ENCODE measurements at places on chromosomes 11 and 22.
A peak's percentile ranks its signal among the peaks of the same experiment; 100 is the strongest.

GRCh38 chr11:35247428-35247827, 108.5 kb downstream of the CD44 start:
- DNase-seq = no peak

DNA sequence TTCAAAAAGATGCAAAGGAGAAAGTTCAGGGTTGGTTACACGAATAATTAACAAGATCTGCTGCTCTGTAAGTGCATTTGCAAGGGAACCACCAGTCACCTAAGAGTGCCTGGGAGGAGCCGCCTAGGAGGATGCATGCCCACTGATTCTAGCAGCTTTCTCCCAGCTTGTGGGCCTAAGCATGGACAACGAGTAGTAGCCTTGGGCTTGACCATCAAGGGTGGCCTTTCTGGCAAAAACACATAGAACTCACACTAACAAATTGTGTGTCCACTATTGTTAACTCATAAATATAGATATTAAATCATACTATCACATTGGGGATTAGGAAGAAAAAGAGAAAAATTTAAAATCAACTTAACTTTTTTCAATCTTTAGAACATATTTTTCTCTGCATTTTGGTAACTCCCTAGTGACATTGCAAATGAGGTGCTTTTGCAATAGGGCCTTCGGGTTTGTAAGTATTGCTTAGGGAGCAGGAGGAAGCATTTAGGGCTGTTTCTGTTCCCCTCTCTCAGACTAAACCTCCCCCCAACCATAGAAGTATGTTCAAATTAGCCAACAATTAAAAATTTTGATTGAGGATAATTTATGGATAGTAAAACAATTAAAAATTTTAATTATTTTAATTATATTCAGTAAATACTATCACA, 57.3 kb upstream of the CEP295 start:
- DNase-seq = no peak

- no peak for DNase-seq
Observed at GRCh38 chr11:15821451-15821850, 534.9 kb downstream of the SOX6 start.

GRCh38 chr11:12961615-12962014, 47.5 kb upstream of the RASSF10 start:
- no peak for DNase-seq

GRCh38 chr22:49992921-49993648, 19.5 kb downstream of the IL17REL start:
- DNase-seq = peak; percentile 64

DNA sequence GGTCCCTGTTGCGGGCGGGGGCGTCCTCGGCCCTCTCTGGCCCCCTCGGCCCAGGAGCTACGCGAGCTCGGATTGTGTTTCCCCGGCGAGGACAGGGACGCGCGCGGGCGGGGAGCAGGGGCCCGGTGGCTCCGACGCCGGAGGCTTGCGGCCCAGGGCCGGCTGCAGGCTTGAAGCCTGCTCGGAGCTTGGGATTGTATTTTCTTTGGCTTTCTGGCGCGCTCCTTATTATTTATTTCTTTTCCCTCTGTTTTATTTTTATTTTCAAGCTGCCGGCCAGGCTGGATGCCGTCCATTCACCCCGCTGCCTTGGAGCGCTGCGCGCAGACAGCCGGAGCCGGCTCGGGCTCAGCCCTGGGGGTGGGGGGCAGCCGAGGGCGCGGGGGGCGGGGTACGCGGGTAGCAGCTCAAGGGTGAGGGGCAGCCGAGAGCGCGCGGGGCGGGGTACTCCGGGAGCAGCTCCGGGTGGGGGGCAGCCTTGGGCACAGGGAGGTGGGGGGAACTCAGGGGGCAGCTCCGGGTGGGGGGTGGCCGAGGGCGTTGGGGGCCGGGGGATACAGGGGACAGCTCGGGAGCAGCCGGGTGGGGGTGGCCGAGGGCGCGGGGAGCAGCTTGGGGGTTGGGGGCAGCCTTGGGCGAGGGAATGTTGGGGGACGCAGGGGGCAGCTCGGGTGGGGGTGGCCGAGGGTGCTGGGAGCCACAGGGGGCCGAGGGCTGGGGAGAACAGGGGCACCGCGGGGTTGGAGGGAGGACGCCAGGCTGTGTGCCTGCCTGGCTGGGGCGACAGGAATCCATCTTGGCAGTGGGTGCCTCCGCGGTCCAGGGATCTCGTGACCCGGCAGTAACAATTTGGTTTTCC, 42.7 kb downstream of the KCNJ1 start:
- DNase-seq = no peak

- DNase-seq = no peak
Observed at GRCh38 chr11:77672264-77672663, 34.7 kb upstream of the CLNS1A start.

- DNase-seq = no peak
Observed at GRCh38 chr22:42711895-42712837, 8.5 kb downstream of the A4GALT start.

GRCh38 chr22:26542831-26543230, 30.6 kb upstream of the TFIP11 start:
- DNase-seq = no peak

DNA sequence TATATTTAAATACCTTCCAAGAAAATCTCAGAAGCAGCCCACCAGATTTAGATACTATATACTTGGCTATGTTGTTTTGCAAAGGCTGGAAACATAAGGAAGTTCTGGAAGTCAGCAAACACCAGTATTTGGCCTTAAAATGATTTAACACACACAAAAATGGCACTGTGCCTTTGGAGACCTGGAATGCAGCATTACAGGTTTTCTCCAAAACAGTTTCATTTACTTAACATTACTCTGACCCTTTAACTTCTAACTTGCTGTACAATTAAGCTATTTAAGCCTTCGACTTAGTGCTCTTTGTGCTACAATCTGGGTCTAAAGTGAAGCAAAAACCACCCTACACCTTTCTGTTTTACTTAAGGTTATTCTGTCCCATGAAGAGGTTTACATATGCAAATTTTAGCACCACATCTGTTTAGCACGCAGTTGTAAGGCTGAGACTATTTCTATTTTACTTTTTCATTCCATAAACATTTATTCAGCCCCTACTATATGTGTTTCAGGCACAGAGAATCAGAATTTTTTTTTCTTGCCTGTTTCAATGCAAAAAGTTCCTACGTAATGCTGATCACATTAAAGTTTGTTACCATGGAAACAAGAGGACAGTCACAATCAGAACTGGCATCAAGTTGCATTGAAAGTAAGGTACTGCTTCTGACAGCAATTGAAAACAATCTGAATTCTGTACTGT, 70.3 kb downstream of the MAML2 start:
- DNase-seq = no peak

GRCh38 chr11:76803023-76803422, 19.9 kb downstream of the TSKU start:
- no peak for DNase-seq

GRCh38 chr11:115637599-115638241, 133.5 kb upstream of the CADM1 start:
- no peak for DNase-seq

GRCh38 chr11:27183672-27184457, 143.2 kb downstream of the BBOX1 start:
- peak; percentile 51 for DNase-seq

DNA sequence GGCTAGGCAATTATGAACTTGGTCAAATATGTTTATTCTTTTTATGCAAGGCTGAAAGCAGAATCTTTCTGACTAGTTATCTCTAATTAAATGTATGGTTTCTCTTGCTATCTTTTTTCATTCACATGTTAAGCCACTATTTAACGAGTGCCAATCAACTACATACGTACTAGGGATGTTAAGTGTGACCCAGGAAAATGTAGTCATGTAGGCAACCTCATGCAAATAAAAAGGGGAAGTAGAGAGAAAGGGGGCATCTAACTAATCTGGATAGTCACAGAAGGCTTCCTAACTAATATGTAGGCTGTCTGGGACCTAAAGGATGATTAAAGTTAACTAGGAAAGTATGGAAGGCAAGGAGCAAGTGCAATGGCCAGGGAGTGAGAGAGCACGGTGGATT, 23.5 kb downstream of the TBRG1 start:
- DNase-seq = no peak

GRCh38 chr11:1998290-1998689, 648 bp upstream of the H19 start:
- DNase-seq = no peak

- DNase-seq = peak; percentile 30
Observed at GRCh38 chr11:118051611-118052461, 25.0 kb upstream of the TMPRSS4 start.

- no peak for DNase-seq
Observed at GRCh38 chr11:117199053-117199915, at the start of gene TAGLN. Gene TAGLN, plus strand, starts transcription at chr11:117199370. Its CDS starts 3,644 bp downstream, at chr11:117203014.

- DNase-seq = no peak
Observed at GRCh38 chr11:74366576-74366975, 31.7 kb downstream of the PGM2L1 start.

DNA sequence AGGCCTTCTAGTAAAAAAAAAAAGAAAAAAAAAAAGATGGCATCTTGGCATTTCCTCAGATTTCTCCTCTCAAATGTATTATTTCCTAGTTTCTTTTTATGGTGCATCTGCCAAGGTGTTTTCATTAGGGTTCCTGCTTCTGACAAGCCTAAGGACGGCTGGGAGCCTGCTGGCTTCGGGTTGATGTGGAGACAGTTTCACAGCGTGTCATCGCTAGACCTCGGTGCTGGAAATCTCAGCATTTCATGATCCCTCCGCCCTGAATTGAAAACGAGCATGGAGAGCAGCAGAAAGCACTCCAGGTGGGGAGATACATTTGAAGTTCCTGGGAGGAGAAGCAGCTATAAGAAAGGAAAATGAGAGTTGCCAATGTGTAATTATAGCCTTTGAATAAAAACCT, 283.9 kb upstream of the CNTN5 start:
- DNase-seq = no peak

- no peak for DNase-seq
Observed at GRCh38 chr11:119772641-119773415, 43.8 kb upstream of the NECTIN1 start.

GRCh38 chr11:77193911-77194830, 66.1 kb downstream of the MYO7A start:
- DNase-seq = no peak

- no peak for DNase-seq
Observed at GRCh38 chr22:43005106-43005505, 9.8 kb downstream of the PACSIN2 start.

- no peak for DNase-seq
Observed at GRCh38 chr11:44992774-44993173, 42.1 kb upstream of the TP53I11 start.

DNA sequence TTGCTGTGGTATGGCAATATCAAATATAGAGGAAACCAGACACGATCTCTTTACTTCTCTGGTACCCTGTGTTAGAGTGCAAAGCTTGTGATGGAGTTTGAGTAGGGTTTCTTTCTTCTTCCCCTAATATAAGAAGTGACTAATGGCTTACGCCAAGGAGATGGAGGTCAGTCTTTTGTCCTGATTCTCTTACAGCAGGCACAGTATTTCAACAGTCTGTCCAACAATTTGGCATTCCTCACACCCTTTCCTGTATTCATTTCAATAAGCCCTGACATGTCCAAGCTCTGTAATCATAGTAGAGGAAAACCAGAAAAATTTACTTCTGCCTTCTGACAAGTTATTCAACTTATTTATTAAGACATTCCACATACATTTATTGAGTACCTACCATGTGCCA, 546.2 kb downstream of the TMEM135 start:
- no peak for DNase-seq

- DNase-seq = no peak
Observed at GRCh38 chr22:35919002-35919542, 109.6 kb downstream of the RBFOX2 start.

- DNase-seq = no peak
Observed at GRCh38 chr22:18048441-18048898, 24.1 kb upstream of the MICAL3 start.

GRCh38 chr22:40951795-40952605, 822 bp downstream of the RBX1 start:
- DNase-seq = no peak

DNA sequence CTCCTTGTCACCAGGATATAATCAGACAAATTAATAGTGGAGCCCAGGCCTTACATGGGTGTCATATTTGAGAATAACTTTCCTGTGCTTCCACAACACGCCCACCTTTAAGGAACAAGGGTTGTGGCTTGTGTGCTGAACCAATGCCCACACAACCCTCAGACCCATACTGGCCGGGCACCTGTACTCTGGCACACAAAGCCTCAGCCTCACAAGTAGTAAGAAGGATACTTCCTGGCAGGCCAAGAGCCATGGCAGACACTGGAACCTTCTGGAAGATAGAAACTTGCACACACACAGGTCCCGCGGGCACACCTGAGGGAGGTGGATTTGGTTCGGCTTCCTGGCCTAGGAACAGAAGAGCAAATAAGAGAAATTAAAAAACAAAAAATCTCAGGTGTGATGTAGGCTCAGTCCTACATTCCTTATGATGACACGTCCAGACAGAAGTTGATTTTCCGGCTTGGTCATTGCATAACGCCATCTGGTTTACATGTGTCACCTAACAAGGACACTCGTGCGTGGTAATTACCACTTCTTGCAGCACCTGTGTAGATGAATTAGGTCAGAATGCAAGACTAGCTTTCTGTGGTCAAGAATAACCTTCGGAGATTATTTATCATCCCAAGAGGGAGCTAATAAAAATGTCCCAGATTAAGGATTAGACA, 5.8 kb upstream of the BRD1 start:
- DNase-seq = no peak

DNA sequence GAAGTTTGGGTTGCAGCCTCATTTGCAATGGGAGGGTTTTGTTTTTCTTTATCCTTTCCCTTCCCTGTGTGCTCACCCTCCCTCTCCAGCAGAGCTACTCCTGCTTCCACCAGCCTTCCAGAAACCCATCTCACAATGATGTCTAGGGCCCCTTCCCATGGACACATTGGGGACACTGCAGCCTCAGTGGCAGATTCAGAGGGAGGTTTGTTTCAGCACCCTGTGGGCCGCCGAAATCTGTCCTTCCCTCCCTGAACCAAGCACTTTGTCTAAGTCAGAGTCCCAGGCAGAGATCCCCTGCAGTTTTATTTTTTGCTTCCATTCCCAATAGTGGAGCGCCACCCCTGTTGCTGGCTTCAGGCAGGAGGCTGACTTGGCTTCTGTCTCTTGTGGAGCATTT, 8.6 kb upstream of the SYNGR1 start:
- no peak for DNase-seq

GRCh38 chr11:27968461-27968860, 139.5 kb downstream of the KIF18A start:
- DNase-seq = no peak

GRCh38 chr11:76054330-76054729, 152.0 kb downstream of the WNT11 start:
- no peak for DNase-seq

- peak; percentile 88 for DNase-seq
Observed at GRCh38 chr11:123233280-123233974, 38.4 kb upstream of the CLMP start.

Measured in MM.1S (cell line).